ENCODE measurements at places on chromosomes 1 and 21. TPM values are rescaled to one million over a fixed set of nuclear protein-coding genes. Genes with fewer than 3 reads are reported as not detected.

- H3K4me1 ChIP-seq, result no peaks in the 10 kb centered on the region
- H3K27me3 ChIP-seq, result no peaks in the 10 kb centered on the region
- no peak overlapping the region for H3K27ac ChIP-seq
- H3K36me3 ChIP-seq, result no peaks in the 10 kb centered on the region
- no peak overlapping the region for H3K4me3 ChIP-seq
Observed at GRCh38 chr1:230185076-230186001, 118.3 kb downstream of the GALNT2 start.

- no peak overlapping the region for H3K4me3 ChIP-seq
- DNase-seq, result no peak
- H3K27me3 ChIP-seq, result no peaks in the 10 kb centered on the region
- no peak overlapping the region for H3K27ac ChIP-seq
- H3K4me1 ChIP-seq, result no peaks in the 10 kb centered on the region
Observed at GRCh38 chr21:41564871-41565274, 56.9 kb upstream of the TMPRSS2 start.

AADACL3 gene
- not detected for total RNA-seq

- no peak overlapping the region for H3K4me3 ChIP-seq
- H3K4me1 ChIP-seq, result peaks cover 62% of the 10 kb centered on the region
- no peak overlapping the region for H3K27ac ChIP-seq
- no peaks in the 10 kb centered on the region for H3K27me3 ChIP-seq
- peaks cover 54% of the 10 kb centered on the region for H3K36me3 ChIP-seq
Observed at GRCh38 chr1:33335020-33335419, 14.1 kb upstream of the A3GALT2 start.

GRCh38 chr21:31987696-31988095 is 114.9 kb downstream of the HUNK start:
- H3K27ac ChIP-seq, result no peak overlapping the region
- no peaks in the 10 kb centered on the region for H3K4me1 ChIP-seq
- peaks cover 49% of the 10 kb centered on the region for H3K36me3 ChIP-seq
- no peak for DNase-seq
- no peaks in the 10 kb centered on the region for H3K27me3 ChIP-seq
- H3K4me3 ChIP-seq, result no peak overlapping the region

DNA sequence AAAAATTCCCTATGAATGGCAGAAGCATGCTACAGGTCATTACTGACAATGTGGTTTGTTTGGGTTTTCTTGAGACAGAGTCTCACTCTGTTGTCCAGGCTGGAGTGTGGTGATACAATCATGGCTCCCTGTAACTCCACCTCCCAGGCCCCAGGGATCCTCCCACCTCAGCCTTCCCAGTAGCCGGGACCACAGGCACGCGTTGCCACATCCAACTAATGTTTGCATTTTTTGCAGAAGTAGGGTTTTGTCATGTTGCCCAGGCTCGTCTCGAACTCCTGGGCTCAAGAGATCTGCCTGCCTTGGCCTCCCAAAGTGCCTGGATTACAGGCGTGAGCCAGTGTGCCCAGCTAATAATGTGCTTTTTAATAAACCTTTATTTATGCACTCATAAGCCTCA is 259.1 kb downstream of the NFIA start:
- no peak overlapping the region for H3K27ac ChIP-seq
- no peak for DNase-seq
- H3K36me3 ChIP-seq, result no peaks in the 10 kb centered on the region
- H3K4me3 ChIP-seq, result no peak overlapping the region

KRTAP11-1 gene
- not detected for total RNA-seq

DNA sequence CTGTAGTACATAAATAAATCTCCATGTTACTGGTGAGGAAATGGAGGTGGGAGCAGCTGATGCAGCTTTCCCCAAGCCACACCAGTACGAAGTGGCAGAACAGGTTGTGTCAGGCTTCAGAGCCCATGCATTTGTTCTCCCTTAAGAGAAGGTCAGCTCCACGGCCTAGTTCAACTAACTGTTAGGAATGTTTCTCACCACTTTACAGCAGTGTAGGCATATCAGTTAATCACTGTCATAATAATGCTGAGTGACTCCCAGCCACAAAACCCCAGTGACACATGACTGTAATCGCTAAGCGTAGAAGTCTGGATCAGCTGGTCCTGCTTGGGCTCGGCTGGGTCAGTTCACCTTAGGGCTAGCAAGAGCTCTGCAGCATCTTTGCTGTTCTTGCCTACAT is 90.4 kb downstream of the VPS26C start:
- H3K4me3 ChIP-seq, result no peak overlapping the region
- H3K27ac ChIP-seq, result no peak overlapping the region
- no peaks in the 10 kb centered on the region for H3K27me3 ChIP-seq
- H3K4me1 ChIP-seq, result no peaks in the 10 kb centered on the region
- peaks cover 38% of the 10 kb centered on the region for H3K36me3 ChIP-seq

DNA sequence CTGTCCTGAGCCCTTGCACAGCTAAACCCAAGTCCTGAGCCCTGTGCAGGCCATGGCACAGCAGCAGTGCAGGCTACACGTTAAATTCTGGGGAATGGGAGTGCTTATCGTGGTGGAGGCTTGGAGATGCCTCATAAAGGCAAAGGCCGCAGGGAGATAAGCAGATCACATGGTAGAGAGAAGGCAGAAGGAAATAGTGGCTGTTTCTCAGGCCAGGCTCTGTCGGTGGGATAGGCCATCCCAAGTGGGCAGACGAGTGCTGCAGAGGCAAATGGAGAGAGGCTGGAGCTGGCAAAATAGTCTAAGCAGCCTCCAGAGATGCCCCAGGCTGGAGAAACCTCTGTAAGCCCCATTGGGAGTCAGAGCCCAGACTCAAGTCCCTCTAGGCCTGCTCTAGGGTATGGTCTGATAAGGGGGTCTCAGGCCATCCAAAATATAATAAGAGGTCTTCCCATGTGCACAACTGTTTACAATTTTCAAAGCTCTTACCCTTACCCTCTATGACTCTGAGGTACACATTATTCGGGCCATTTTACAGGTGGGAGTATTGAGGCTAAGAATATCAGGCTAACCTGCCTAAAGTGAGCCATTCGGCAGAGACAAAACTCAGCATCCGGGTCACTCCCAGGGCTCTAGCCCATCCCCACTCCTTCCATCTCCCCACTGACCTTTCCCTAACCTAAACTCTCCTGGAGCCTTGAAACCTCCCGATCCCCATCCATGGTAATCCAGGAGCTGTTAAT is 79.6 kb downstream of the NKAIN1 start:
- H3K4me3 ChIP-seq, result no peak overlapping the region
- no peaks in the 10 kb centered on the region for H3K36me3 ChIP-seq
- no peaks in the 10 kb centered on the region for H3K27me3 ChIP-seq
- H3K4me1 ChIP-seq, result no peaks in the 10 kb centered on the region

TRABD2B gene
- 1.1 TPM for total RNA-seq

- DNase-seq, result no peak
- H3K27ac ChIP-seq, result no peak overlapping the region
- H3K4me1 ChIP-seq, result no peaks in the 10 kb centered on the region
- no peaks in the 10 kb centered on the region for H3K36me3 ChIP-seq
- H3K27me3 ChIP-seq, result peaks cover 7% of the 10 kb centered on the region
Observed at GRCh38 chr1:157975228-157975950, 18.1 kb upstream of the KIRREL1 start.

GRCh38 chr1:26932531-26932930 is 11.0 kb downstream of the NUDC start:
- peaks cover 70% of the 10 kb centered on the region for H3K36me3 ChIP-seq
- H3K4me1 ChIP-seq, result no peaks in the 10 kb centered on the region
- H3K4me3 ChIP-seq, result no peak overlapping the region
- no peak overlapping the region for H3K27ac ChIP-seq
- H3K27me3 ChIP-seq, result no peaks in the 10 kb centered on the region

DNA sequence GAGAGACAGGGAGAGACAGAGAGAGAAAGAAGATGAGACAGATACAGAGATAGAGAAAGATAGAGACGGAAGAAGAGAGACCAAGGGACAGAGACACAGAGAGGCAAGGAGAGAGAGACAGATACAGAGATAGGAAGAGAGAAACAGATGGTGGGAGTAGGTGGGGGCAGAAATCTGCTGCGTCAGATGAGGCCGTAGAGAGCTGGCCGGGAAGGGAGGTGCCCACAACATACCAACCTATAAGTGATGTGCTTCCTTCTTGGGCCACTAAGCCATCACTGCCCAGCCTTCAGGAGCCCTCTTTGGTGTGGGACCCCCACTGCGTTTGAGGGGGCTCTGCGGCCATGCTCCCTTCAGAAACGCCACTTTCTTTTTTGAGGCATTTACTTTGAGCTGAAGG is 307.6 kb upstream of the VAMP3 start:
- H3K4me3 ChIP-seq, result no peak overlapping the region
- no peaks in the 10 kb centered on the region for H3K36me3 ChIP-seq
- no peaks in the 10 kb centered on the region for H3K27me3 ChIP-seq
- no peak for DNase-seq

DNA sequence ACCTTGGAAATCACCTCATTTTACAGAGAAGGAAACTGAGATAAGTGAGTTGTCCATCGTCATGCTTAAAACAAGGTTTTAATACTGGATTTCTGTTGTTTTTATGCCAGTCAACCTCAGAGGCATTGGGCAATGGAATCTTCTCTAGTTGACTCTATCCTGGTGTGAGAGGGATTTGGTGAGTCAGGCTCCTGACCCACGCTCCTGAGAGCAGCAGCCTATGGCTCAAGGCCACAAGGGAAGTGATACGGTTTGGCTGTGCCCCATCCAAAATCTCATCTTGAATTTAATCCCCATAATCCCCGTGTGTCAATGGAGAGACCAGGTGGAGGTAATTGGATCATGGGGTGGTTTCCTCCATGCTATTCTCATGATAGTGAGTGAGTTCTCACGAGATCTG is 90.1 kb downstream of the TLR5 start:
- H3K36me3 ChIP-seq, result no peaks in the 10 kb centered on the region
- peak; percentile 55 for DNase-seq
- no peaks in the 10 kb centered on the region for H3K27me3 ChIP-seq
- H3K4me1 ChIP-seq, result peaks cover 13% of the 10 kb centered on the region

DNA sequence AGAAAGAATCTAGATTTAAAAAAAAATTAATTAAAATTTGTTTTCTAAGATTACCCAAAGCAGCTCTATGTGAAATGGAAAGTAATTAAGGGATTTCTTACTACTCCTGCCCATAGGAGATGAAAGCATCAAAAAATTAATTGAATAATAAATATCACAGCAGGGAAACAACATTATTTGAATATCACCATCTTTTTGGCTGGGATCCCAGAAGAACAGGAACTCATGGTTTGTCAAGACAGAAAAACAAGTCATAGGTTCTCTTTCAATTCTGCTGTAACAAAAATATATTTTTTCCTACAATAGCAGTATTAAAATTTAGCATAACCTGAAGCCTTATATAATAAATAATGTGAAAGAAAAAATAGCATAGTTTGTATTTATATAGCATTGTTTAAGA is 1713.4 kb downstream of the NCAM2 start:
- no peaks in the 10 kb centered on the region for H3K27me3 ChIP-seq
- H3K4me1 ChIP-seq, result no peaks in the 10 kb centered on the region
- DNase-seq, result no peak
- no peak overlapping the region for H3K4me3 ChIP-seq
- H3K27ac ChIP-seq, result no peak overlapping the region
- H3K36me3 ChIP-seq, result no peaks in the 10 kb centered on the region

- H3K27me3 ChIP-seq, result no peaks in the 10 kb centered on the region
- no peak for DNase-seq
- peaks cover 10% of the 10 kb centered on the region for H3K4me1 ChIP-seq
- no peak overlapping the region for H3K27ac ChIP-seq
- no peak overlapping the region for H3K4me3 ChIP-seq
Observed at GRCh38 chr1:43586136-43586731, 55.6 kb downstream of the PTPRF start.

DNA sequence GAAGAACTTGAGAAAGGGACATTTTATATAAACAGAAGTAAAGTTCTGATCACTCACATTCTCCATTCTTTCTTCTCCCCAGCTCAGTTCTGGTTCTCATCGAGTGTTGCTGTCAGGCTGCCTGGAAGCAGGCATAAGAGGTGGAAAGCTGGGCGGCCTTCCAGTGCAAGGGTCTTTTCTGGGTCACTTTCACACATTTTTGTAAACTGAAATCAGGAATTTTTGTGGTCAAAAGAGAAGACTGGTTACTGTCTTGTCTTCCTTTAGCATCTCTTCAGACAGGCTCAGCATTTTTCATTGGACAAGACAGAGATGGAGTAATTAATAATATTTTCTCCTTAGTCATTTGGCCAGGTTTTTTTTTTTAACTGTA is 93.7 kb downstream of the CTH start:
- peaks cover 12% of the 10 kb centered on the region for H3K4me1 ChIP-seq
- no peak overlapping the region for H3K27ac ChIP-seq
- H3K36me3 ChIP-seq, result no peaks in the 10 kb centered on the region

TLR5 gene
- total RNA-seq, result 0.06 TPM

- peak; percentile 81 for DNase-seq
- no peaks in the 10 kb centered on the region for H3K27me3 ChIP-seq
- H3K4me3 ChIP-seq, result no peak overlapping the region
- peak overlapping the region; percentile 32 for H3K27ac ChIP-seq
- no peaks in the 10 kb centered on the region for H3K36me3 ChIP-seq
Observed at GRCh38 chr1:27001570-27002360, 8.3 kb downstream of the TRNP1 start.

MMP23B gene
- 2.7 TPM for total RNA-seq

- H3K27ac ChIP-seq, result no peak overlapping the region
- H3K4me1 ChIP-seq, result no peaks in the 10 kb centered on the region
- H3K27me3 ChIP-seq, result no peaks in the 10 kb centered on the region
Observed at GRCh38 chr1:53777272-53777671, 38.3 kb upstream of the GLIS1 start.

GREM2 gene
- total RNA-seq, result 0.03 TPM

CDA gene
- total RNA-seq, result not detected

GRCh38 chr1:94357661-94358060 is 60.5 kb upstream of the ABCD3 start:
- DNase-seq, result no peak
- no peak overlapping the region for H3K27ac ChIP-seq
- H3K27me3 ChIP-seq, result no peaks in the 10 kb centered on the region
- H3K4me3 ChIP-seq, result no peak overlapping the region
- peaks cover 2% of the 10 kb centered on the region for H3K4me1 ChIP-seq

- H3K4me3 ChIP-seq, result no peak overlapping the region
- H3K4me1 ChIP-seq, result no peaks in the 10 kb centered on the region
- no peaks in the 10 kb centered on the region for H3K36me3 ChIP-seq
- H3K27ac ChIP-seq, result no peak overlapping the region
- no peak for DNase-seq
- H3K27me3 ChIP-seq, result peaks cover 5% of the 10 kb centered on the region
Observed at GRCh38 chr1:224730965-224731364, 114.8 kb downstream of the CNIH3 start.

GRCh38 chr1:211579440-211580302 is 710 bp upstream of the SLC30A1 start:
- no peaks in the 10 kb centered on the region for H3K27me3 ChIP-seq
- H3K27ac ChIP-seq, result no peak overlapping the region
- H3K4me3 ChIP-seq, result peak overlapping the region; percentile 93
- H3K36me3 ChIP-seq, result peaks cover 18% of the 10 kb centered on the region

FNDC10 gene
- total RNA-seq, result 1.9 TPM

All from SJCRH30 (cell line).